ENCODE measurements at places on chromosomes 7 and 10. TPM values are rescaled to one million over a fixed set of nuclear protein-coding genes. Genes with fewer than 3 reads are reported as not detected.
A peak's percentile ranks its signal among the peaks of the same experiment; 100 is the strongest.

Gene GDF2
- not detected for total RNA-seq

DNA sequence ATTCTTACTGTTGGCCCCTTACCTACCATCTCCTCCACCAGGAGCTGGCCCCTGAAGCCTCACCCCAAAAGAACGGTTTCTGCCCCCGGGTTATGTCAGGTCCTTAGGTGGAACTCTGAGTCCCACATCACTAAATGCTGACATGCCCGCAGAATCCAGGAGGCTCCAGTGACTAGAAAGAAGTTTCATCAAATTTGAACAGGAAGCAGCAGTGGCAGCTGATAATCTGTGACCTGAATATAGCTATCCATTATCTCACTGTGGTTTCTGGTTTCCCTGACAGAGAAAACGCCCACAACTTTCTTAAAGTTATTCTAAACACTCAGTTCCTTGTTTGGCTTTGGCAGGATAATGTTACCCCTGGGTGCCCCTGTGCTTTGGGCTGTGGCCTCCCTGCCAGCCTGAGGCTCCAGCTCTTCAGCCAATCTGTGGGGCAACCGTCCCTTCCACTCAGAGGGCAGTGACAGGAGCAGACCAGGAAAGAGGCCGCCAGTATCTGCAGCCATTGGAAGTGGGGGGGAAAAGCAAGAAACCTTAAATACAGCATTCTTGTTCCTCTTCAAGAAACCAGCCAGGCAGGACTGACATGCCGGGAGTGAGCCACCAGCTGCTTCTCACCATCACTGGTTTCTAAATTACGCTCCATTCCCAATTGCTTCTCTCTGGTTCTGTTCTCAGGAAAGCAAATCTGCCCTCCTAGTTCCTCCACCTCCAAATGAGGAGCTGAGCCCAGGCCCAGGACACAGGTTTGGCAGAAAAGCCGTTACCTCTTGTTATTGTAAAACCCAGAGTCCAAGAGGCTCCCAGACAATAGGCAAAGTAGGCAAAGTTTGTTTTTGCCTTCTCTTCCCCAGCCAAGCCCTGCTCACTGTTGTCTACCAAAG is 41.2 kb upstream of the VCL start:
- DNase-seq, result no peak
- peak overlapping the region; percentile 18 for H3K4me3 ChIP-seq
- peak overlapping the region; percentile 82 for H3K27ac ChIP-seq
- H3K27me3 ChIP-seq, result no peaks in the 10 kb centered on the region
- H3K36me3 ChIP-seq, result no peaks in the 10 kb centered on the region

DNA sequence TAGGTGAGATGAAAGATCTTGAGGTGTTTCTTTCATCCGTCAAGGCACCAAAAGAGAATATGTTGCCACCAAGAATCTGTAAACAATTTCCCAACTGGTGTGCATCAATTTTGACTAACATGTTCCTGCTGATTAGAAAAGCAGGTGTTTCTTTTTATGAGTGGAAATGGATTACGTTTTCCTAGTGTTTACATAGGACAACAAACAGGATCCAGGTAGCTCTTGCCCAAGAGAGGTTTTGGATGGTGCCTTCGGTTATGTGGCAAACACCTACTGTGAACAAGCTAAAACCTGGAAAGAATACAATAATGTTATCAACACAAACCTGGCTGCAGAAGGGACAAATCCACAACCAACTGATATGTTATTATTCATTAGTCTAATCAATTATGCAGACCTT is 53.6 kb upstream of the WNT16 start:
- no peaks in the 10 kb centered on the region for H3K27me3 ChIP-seq
- no peaks in the 10 kb centered on the region for H3K4me1 ChIP-seq
- no peak for DNase-seq
- peaks cover 53% of the 10 kb centered on the region for H3K36me3 ChIP-seq
- no peak overlapping the region for H3K27ac ChIP-seq

DNA sequence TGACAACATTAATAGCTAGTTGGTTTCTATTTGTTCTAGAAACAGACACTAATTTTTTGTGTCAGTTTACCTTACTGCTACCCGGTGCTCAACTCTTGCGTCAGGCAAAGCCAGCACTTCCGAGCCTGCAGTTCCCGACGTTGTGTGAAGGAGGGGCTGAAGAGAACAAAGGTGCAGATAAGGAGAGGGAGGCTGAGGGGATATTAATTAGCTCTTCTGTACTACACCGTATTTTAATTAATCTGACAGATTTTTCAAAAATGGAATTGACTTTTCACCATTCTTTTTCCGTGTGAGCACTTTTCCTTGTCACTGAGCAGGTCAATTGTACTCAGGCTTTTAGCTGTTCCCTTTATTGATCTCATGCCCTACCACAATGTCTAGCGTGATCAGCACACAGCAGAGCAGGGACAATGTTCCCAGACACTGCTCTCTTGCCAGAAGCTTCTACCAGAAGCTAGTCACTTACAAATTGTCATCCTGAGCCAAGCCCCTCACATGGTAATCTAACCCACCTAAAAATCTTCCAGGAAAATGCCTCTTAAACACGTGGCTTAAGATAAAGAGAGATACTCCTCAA is 650.5 kb upstream of the MKI67 start:
- no peaks in the 10 kb centered on the region for H3K4me1 ChIP-seq
- no peak overlapping the region for H3K4me3 ChIP-seq
- no peaks in the 10 kb centered on the region for H3K36me3 ChIP-seq
- H3K27me3 ChIP-seq, result no peaks in the 10 kb centered on the region
- no peak for DNase-seq

DNA sequence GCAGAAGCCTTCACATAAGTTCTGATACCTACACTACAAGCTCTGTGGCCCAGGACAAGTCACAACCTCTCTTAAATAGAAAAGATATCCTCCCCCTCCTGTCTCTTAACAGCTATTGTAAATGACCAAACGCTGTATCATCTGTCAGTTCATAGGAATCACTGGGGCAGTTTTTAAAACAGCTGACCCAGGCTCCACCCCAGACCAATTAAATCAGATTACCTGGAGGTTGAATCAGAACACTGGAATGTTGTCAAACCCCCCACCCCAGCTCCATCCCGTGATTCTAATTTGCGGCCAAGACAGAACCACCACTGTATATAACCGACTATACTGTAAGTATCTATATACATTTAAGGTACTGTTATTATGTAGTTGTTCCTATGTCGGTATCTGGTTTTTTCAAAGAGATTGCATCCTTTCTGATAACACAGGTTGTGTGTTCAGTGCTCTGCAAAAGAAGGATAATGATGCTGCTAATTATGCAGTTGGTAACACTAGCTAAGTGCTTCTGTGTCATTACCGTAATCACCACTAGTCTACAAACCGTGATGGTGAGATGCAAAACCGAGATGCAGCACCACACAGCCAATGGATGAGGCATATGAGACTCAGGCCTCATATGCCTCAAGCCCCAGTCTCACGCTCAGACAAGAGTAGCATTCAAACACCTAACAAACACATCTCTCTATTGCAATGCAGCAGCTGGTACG is 47.4 kb downstream of the TNS3 start:
- no peak overlapping the region for H3K4me3 ChIP-seq
- no peaks in the 10 kb centered on the region for H3K27me3 ChIP-seq
- H3K27ac ChIP-seq, result no peak overlapping the region
- no peaks in the 10 kb centered on the region for H3K36me3 ChIP-seq
- H3K4me1 ChIP-seq, result peaks cover 6% of the 10 kb centered on the region
